Naive thymus-derived CD4-positive, alpha-beta T cell (primary cell): ENCODE measurements at places on chromosomes 5 and 9. TPM values are rescaled to one million over a fixed set of nuclear protein-coding genes. Genes with fewer than 3 reads are reported as not detected.
A peak's percentile ranks its signal among the peaks of the same experiment; 100 is the strongest.

DNA sequence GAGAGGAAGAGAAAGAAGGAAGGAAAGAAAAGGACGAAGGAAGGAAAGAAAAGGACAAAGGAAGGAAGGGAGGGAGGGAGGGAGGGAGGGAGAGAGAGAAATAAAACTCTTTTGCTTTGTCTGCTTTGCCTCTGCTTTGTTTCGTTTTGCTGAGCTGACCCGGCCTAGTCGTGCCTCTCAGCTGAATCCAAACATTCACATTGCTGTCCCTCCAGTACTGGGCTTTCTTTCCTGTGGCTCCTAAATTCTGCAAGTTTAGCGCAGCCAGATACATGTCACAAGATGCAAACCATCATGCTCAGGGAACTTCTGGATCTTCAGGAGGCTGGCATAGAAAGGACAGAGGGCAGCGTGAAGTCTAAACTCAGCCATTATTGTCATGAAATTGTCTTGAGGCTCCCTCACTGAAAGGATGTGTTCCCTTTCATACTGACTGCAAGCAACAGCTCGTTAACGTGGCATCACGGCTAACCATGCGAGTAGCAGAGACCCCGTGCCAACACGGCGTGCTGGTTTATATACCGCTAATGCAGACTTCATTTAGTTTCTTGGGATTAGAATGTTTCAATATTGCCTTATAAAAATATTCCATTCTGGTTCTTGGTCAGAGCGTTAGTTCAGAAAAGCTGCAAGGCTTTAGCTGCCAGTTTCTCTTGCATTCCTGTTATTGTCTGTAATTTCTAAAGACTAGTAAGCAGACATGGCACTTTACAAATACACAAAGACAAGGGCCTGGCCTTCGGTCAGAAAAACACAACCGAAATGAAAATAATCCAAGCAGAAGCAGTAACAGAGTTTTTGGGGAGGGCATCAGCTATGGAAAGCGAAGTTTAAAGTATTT, 94.2 kb downstream of the TMEM174 start:
- no peak for DNase-seq

- DNase-seq, result no peak
Observed at GRCh38 chr5:174825587-174825986, 101.2 kb downstream of the MSX2 start.

DNA sequence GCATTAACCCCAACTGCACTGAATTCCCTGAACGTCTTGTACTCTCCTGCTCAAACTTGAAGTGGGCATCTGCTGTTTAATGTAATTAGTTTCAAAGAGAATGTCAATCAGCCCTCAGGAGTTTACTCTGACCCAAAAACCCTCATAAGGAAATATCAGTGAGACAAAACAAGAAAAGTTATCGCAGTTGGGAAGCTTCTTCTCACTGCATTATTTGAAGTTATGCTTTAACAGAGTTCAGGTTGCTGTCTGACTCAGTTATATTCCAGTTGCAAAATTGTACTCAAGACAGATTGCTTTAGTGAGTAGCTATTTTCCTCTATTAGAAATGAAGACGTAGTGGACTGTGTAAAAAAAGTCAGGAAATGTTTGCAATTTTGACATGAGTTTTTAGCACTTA, 52.1 kb downstream of the PPIC start:
- DNase-seq, result no peak

DNA sequence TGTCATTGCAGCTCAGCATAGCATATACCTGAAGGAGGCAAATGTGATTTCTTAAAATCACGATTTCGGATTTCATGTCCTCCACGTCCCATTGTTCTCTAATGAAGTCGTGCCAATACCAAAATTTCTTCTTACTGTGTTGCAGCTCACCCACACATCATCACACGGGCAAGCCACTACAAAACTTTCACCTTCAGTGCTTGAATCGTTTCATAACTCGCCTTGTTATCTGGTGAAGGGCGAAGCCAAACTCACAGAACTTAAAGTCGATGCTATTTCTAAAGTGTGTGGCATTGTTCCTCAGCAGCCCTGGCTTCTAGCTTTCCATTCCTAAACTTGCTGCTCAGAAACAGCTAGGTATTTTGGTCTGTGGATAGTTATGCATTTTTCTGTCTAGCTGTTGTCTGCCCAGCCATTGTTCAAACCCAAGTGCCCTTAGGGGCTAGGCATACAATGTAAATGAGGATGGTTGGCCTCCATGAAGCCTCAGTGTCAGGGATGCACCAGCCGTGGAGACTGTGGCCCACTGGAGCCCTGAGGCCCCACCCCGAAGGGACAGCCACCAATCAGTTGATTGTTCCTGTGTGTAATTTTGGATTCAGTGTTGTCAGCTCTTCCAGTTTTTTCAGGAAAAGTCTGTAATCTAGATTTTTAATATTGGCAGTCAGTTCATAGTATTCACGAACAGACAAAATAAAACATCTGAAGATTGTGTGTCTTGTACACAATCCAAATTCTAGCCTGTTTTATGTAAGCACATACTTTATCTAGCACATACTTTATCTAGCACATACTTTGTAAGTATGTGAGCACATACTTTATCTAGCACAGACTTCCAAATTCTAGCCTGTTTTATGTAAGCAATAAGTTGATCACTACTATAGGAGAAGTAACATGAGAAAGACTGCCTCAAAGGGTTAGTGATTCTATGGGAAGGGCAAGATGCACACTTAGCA, 112.8 kb downstream of the DAPK1 start:
- no peak for DNase-seq

GRCh38 chr5:58617241-58617640, 34.4 kb downstream of the RAB3C start:
- DNase-seq, result no peak

GRCh38 chr9:81543695-81544094, 145.7 kb downstream of the TLE1 start:
- DNase-seq, result no peak

DNA sequence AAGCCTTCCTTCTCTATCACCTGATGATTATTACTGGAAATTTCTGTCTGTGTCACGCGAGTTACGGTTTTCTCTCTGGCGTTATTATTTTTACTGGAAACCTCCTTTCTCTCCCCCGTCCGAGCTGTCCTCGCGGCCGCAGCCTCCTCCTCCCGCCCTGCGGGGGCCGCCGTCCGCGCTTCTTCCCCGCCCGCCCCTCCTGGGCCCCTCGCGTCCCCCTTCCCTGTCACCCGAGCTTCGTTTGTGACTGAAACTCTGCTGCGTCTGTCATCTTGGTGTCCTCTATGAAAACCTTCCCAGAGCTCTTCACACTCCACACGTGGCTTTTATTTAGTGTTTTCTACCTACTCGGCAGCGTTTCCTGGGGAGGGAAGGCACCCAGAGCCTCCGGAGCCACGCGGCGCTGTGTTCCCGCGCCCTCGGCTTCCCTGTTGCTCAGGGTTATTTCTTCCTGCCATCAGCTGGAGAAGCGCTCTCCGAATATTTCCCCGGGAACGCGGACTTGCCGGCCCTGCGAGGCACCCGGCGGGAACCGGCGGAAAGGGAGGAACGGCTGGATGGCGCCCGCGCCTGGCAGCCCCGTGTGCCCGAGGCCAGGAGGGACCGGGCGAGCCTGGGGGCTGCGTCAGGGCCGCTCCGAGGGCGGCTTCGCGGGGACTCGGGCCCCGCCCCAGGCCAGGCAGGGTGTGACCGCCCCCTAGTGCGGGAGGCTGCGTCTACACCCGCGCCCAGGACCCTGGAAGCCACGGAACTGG, 33.9 kb downstream of the TRIP13 start:
- no peak for DNase-seq

DNA sequence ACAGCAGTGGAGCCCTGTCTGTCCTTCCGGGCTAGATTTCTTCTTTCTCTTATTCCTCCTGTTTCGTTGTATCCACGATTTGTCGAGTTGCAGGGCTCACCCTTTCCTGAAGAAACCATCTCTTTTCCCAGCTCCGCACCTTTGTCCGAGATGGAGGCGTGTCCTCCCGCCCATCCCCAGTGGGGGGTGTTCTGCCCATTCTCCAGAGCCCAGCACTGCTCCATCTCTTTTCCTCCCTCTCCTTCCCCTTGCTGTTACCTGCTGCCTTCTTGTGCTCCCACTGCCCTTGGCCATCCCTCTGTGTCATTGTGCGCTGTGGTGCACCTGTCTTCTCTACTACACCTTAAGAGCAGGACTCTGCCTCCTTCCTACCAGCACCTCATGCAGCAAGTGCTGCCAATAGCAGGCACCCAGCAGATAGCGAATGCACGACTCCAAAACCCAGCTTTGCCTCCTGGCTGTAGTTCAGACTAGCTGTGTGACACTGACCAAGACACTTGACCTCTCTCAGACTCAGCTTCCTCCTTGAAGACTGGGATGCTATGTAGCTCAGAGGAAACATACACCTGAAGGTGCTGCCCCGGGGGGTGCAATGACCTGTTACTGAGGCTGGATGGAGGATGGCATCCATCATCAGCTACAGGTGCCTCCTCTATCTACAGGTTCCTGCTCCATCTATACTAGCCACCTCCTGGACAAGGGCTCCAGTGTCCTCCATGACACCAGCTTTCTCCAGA, 8.9 kb downstream of the OR13J1 start:
- DNase-seq, result no peak

- DNase-seq, result no peak
Observed at GRCh38 chr9:1462626-1463308, 412.6 kb downstream of the DMRT2 start.

GRCh38 chr5:13662626-13663025, 281.9 kb downstream of the DNAH5 start:
- DNase-seq, result no peak

- DNase-seq, result no peak
Observed at GRCh38 chr5:148858106-148858505, 31.7 kb downstream of the ADRB2 start.

DNA sequence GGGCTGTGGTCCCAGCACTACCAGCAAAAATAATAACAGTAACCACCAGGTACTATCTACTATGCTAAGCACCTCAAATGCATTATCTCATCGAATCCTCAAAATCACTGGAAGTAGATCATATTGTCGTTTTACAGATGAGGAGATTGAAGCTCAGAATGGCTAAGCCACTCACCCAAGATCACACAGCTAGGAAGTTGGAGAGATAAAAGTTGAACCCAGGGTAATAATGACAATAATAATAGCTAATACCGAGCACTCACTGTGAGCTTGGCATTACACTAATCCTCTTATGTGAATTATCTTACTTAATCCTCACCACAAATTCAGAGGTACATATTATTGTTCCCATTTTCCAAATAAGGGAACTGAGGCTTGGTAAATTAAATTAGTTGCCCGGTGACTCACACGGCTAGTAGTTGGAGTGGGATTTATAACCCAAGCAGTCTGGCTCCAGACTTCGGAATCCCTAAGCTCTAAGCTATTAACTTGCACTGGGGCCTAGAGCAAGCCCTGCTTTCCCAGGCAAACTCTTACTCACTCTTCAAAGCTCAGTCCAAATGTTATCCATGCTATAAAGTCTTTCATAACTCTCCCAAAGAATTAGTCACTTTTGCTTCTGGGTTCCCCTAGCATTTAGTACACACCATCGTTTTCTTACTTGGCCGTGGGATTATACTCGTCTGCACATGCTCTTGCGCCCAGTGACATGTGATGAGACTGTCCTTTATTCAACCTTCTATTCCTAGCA, 3.8 kb downstream of the ARSI start:
- no peak for DNase-seq

DNA sequence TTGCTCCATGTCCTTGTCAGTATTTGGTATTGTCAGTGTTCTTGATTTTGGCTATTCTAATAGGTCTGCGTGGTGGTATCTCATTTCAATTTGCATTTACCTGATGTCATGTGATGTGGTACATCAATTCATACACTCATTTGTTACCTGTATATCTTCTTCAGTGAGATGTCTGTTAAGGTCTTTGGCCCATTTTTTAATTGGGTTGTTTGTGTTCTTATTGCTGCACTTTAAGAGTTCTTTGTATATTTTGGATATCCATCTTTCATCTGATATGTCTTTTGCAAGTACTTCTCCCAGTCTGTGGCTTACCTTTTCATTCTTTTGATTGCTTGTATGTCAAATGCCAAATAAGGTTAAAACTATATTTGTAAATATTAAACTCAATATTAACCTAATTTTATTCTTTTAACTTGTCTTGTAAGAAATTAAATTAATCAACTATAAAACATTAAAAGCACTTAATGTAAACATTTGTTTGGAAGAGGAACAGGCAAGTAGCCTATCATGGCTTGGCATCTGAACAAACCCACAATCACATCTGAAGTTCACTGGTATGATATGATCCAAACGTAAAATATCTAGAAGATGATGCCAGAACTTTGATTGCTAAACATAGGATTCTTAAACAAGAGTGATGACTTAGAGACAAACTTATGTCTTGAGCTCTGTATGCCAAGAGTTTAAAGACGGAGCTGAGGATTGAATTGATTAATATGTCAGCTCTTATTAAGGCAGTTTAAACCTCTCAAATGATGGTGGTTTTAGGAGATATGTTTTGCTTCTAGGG, 587.3 kb downstream of the ANXA1 start:
- no peak for DNase-seq

GRCh38 chr5:79663212-79663611, 26.4 kb upstream of the CMYA5 start:
- DNase-seq, result no peak

GRCh38 chr9:127735530-127736185, 564 bp upstream of the TOR2A start:
- DNase-seq, result no peak

- peak; percentile 50 for DNase-seq
Observed at GRCh38 chr9:93576258-93577077, at the start of gene PHF2. TSS of gene PHF2 (plus strand) at chr9:93576584. CDS start at chr9:93576774, 190 bp downstream.

DNA sequence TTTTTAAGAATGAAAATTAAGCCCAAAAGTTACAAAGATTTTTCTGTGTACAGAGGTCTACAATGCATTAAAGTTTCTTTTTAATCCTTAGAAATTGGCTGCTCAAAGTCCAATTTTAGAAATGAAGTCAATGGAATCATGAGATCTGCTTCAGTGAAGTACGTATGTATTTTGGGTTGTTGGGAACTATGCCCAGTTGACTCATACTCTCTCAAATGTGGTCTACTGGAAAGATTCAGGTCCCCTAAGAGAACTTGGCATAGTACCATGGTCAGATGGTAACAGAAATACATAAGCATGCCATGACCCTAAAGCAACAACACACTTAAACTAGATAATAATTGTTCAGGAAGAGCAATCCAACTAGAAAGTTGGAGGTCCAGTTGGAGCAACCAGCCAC, 23.0 kb downstream of the FBLL1 start:
- DNase-seq, result no peak

DNA sequence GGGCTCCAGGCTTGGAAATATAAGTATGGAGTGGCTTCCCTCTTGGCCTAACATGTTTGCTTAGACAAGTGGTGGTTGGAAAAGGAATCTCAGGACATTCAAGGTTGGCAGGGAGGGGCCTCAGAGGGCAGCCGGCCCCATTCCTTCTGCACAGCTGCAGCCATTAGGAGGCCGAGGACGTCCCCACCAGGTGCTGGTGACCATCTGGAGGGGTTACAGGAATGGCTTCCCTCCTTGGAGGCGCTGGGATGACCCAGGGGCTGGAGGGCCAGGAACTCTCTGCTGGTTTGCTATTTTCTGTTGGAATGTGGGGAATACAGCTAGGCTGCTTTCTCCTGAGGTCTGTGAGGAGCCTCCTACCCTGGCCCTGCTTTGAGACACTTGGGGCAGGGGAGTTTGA, 18.5 kb downstream of the STC2 start:
- DNase-seq, result no peak

- DNase-seq, result no peak
Observed at GRCh38 chr9:17907779-17908508, 329.1 kb downstream of the SH3GL2 start.

- DNase-seq, result no peak
Observed at GRCh38 chr5:178241688-178242231, 9.2 kb upstream of the PHYKPL start.

The SPATA31A3 gene
- total RNA-seq, result not detected

The RFK gene
- total RNA-seq, result 11.3 TPM

The SSBP2 gene
- 55.9 TPM for total RNA-seq

The SLC36A3 gene
- total RNA-seq, result not detected in 2 replicates

The SMIM33 gene
- total RNA-seq, result 0.27 TPM

The FCN1 gene
- not detected in 2 replicates for total RNA-seq

The TMEFF1 gene
- not detected for total RNA-seq

The CDKN2B-AS1 gene
- total RNA-seq, result 3.5 and 3.6 TPM in 2 replicates
